ENCODE measurements at places on chromosomes 5 and 9. TPM values are rescaled to one million over a fixed set of nuclear protein-coding genes. Genes with fewer than 3 reads are reported as not detected.
A peak's percentile ranks its signal among the peaks of the same experiment; 100 is the strongest.

- DNase-seq, result peak; percentile 31
Measured at GRCh38 chr9:92590377-92590776, 54.6 kb upstream of the ECM2 start.

- no peak for DNase-seq
Measured at GRCh38 chr9:95585824-95586223, 69.1 kb upstream of the PTCH1 start.

Gene C1QTNF3
- 0.95 TPM for total RNA-seq

DNA sequence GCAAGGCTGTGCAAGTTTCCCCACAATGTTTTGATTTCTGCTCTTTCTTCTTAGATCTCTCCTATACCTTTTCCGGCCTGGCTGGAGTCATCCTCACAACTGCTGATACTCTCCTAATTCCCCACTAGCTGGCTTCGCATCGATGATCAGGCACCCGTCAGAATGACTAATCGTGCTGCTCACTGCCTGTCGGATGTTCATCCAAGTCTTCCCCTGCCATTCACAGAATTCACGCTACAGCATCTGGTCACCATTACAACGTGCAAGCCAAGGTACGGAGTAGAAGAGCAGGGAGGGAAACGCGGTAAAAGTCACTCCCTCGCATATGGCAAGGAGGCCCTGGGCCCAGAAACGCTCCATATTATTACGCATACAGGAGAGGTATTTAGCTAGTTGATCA, 35.1 kb downstream of the CDH10 start:
- DNase-seq, result no peak

DNA sequence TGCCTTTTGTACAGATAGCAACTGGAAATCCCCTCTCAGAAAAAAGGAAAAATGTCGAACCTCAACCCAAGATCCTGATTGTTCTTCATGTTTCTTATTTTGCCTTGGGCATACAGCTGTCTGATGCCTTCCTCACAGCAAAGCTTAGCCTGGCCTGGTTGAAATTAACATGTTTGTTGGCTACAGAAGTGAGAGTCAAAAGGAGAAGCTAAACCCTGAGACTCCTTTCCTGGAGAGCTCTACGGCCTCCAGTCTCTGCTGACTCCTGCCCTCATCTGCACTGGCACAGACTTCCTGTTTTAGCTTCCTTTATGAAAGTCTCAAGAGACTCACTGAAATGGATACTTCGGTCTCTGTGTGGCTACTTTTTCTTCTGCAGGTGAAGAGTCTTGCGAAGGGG, 186.7 kb downstream of the PARP8 start:
- DNase-seq, result no peak

Gene CYLC2
- total RNA-seq, result not detected

DNA sequence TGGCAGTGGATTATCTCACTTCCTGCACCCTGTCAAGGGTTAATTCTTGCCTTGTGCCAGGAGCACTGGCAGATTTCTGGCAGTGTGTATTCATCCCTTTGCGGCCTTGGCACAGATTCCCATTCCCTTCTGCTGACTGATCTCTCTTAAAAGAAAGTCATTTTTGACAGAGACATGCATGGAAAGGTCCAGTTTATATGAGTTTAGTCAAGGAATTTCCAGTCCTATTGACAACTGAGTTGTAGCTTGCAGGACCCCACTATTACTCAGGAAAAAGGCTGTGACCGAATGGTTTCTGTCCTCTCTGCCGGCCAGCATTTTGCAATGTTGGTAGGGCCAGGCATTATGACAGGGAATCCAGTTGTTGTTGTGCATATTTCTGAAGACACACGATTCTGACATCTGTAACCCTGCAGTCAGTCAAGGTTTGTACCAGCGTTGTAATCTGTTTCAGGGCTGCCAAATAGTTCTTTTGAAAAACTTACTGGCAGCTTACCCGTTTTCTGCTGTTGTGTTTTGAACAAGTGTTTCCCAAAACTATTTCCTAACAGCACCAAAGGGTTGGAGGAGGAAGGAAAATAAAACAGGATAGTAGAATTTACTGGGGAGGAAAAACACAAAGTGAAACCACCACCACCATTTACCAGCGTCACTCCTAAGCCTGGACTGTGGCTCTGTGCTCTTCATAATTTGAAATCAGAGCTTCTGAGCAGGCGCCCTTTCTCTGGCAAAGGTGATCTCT, 243.4 kb upstream of the KLF4 start:
- DNase-seq, result peak; percentile 82

Gene CDH18
- total RNA-seq, result not detected

DNA sequence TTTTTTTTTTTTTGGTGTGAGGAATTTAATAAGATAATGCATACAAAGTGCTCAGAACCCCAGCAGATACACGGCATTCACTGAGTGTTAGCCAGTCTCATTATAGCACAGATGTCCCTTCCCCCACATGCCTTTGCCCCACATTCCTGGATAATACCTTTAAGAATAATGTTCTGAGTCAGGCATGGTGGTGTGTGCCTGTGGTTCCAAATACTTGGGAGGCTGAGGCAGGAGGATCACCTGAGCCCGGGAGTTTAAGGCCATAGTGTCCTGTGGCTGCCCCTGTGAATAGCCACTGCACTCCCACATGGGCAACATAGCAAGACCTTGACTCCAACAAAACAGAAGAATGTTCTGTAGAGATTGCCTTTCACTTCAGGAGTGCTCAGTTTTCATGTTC, 24.2 kb upstream of the ANKRD18A start:
- DNase-seq, result no peak

GRCh38 chr5:171736976-171737891, 48.4 kb upstream of the SMIM23 start:
- DNase-seq, result peak; percentile 3

Gene FNIP1
- 28.5 TPM for total RNA-seq

DNA sequence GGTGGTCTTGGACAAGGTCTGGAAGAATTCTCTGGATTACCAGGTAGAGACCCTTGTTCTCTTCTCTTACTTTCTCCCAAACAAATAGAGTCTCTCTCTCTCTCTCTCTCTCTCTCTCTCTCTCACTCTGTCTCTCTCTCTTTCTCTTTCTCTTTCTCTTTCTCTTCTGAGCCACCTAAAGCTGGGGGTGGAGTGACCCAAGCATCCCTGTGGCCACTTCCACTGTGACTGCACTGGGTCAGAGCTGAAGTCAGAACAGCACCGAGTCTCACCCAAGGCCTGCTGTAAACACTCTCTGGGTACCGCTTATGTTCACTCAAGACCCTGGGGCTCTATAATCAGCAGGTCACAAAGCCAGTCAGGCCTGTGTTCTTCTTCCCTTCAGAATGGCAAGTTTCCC, 513.7 kb downstream of the EBF1 start:
- DNase-seq, result no peak

DNA sequence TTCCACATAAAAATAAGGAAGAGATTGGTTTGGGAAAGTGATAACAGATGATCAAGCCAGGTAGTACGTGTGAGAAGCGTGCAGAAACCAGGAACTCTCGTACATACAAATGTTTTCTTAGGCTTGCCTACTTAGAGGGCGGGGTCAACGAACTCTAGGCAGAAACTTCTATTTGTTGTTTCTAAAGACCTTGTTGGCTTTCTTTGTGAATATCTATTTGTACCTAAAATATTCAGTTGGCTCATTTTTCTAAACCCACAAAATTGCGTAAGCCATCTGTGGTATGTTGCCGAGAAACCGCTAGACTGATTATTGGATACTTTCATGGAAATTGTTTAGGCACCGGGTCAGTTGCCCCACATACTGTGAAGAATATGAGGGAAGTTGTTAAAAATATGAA, 458.5 kb downstream of the MAT2B start:
- peak; percentile 42 for DNase-seq
